ENCODE measurements at places on chromosomes 7 and 10. TPM values are rescaled to one million over a fixed set of nuclear protein-coding genes. Genes with fewer than 3 reads are reported as not detected.
A peak's percentile ranks its signal among the peaks of the same experiment; 100 is the strongest.

DNA sequence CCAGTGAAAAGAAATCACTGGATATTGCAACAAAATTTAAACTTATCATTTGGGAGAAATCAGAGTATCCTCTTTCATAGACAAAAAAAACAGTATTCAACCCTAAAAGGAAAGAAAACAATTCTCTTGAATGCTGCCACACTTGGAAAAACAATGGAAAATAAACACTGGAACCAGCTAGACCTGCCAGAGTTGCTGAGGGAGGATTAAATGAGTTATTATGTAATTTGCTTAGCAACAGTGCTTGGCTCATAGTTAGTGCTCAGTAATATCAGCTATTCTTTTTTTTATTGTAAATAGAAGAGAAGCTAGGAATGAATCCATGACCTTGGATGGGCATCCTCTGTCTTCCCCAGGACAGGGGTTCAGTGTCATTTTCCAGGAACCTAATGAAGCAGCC lies 11.0 kb upstream of the ZNF273 start:
- no peak for DNase-seq

DNA sequence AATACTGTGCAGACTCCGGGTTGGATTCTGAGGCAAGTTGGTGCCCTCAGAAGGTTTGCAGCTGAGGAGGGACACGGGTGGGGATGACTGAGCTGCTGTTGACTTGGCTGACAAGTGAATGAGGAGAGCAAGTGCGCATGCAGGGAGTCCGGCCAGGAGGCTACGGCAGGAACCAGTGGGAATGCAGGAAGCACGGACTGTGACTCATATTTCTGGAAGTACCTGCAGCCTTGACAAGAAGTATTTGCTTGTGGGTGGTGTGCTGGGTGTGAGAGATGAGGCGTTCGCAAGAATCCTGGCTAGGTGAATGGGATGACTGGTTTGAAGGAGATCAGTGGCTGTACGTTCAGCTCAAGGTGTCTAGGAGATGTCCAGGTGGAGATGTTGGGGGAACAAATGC lies 30.8 kb upstream of the FXYD4 start:
- no peak for DNase-seq

DNA sequence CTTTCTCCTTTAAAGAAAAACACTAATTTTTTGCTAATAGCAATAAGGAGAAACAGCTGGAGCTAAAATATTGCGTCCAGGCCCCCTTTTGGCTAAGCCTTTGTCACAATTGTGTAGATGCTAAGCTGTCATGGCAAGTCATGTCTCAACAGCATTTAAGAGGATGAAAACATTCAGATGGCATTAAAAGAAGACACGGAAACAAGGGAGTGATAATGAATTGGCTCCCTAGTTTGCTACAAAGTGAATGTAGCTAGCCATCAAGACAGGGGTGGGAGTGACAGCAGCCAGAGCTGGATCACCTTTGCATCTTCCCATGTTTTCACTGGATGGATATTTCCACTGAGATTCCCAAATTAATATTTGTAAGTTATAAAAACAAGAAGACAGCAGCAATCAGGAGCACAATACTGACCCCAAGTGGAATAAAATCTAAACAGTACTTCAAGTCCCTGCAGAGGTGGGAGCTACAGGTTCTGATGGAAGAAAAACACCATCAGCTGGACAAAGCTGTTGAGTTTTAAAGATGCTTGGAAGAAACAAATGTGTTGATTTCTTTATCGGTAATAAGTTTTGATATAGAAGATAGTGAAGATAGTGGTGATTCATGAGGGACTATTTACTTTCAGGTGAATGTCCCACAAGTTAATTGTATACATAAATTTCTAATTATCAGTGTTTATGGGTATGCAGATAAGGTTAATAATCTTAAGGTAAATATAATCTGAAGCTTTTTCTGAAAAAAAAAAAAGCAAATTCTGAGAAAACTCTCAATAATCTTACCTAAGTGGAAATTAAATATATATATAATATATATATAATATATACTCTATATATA lies 129.4 kb downstream of the SLC16A9 start:
- DNase-seq = peak; percentile 70

SMO gene
- 37.1 TPM for total RNA-seq

LRRC61 gene
- 6.3 TPM for total RNA-seq

OR9A2 gene
- 0.41 TPM for total RNA-seq

DNA sequence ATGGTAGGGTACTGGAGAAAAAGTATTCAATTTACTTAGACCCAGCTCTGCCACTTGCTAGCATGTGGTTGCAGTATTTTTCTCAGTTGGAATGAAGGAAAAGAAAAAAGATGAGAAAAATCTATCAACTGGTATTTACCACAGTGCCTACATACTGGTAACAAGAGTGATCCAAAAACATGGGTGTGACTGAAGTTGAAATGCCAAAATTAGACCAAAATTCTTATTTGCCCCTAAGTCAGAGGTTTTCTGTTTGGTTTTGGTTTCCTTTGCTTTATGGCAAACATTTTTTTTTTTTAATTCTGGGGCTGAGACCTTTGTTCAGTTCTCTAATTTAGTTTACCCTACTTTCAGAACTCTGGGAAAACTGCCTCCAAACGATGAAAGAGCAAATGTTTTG lies 12.3 kb downstream of the HYCC1 start:
- DNase-seq = no peak

PCLO gene
- 2.7 TPM for total RNA-seq

OPN1SW gene
- total RNA-seq = not detected

GRCh38 chr10:4086131-4086898 lies 301.3 kb upstream of the KLF6 start:
- DNase-seq = peak; percentile 61

DNA sequence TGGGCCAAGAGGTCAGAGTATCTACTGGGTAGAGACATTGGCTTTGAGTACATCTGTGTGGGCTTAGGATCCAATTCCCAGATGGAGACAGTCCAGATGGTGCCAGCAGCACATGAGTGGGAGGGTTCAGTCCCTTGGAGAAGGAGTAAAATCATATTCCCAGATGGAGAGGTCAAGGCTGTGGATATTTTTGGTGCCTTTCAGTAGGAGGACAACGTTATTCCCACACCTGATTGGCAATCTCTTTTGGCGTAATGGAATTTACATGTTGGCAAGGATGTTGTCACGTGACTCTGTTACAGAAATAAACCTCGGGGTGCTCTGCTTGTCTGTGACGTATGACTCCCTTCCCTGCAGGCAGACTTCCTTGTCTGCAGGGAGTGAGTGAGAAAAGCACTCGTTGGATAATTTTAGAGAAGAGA lies 27.6 kb downstream of the NPS start:
- DNase-seq = peak; percentile 42

AUTS2 gene
- total RNA-seq = 40.0 TPM

SPDYE2 gene
- not detected for total RNA-seq

DNA sequence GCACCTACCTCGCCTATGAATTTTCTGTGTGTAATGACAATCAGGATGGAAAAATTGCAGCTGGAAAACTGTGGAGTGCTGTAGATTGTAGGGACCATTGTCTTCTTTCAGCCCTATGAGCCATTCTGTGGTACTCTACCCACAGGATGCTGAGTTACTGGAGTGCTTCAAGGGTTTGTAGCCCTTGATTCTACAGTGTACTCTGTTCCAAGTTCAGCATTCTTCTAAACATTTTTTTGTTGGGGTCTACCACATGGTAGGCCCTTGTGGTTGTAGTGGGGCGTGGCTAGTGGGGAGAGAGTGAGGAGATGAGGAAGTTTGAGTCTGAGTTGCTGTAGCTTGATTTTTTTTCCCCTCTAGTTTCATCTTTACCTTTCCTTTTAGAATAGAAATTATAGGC lies 33.5 kb downstream of the REEP3 start:
- DNase-seq = no peak

DNA sequence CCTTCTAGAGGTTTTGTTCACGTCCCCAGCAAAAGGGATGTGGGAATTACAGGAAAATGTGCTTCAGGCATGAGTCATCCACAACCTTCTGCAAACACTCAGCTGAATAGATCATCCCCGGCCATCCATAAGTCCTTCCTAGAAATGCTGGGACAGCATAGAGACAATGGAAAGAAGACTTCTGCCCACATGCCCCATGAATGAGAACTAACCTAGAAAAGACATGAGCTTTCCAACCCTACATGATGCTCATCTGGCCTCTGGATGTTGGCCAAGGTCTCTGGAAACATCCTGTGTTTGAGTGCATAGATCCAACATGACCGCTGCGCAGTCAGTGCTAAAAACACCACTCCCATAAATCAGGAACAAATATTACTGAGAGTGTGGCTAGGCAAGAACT lies 277.5 kb downstream of the PLXNA4 start:
- no peak for DNase-seq

MKI67 gene
- total RNA-seq = 24.8 TPM

DNA sequence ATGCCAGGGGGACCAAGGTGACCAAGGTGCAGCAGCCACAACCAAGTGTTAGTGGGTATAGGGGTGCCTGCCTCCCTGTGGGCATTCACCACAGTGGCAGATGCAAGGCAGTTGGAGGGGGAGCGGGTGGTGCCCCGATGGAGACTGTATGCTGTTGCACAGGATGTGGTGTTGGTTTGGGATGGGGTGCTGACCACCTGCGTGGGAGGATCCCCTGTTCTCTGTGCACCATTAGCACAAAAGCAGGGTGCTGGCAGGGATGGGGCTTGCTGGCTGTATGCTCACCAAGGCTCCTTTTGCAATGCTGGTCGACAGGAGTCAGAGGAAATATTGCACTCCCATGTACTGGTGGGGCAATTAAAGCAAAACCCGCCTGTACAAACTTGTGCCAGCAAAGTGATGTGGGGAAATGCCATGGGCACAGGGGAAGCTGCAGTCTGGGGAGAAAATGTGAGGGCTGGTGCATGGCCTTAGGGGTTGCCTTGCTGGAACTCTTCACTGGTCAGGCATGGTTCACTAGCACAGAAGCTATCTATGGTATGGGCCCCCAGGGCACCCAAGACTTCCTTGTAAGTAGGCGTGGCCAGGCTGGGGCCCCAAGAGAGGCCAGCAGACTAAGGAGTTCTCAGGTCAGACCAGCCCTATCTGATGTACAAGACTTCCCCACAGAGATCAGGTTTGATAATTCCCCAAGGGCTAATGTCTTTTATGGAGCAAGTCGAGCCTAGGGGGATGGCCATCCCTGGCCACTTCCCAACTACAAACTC lies 51.9 kb upstream of the GNAT3 start:
- no peak for DNase-seq

- DNase-seq = no peak
Observed at GRCh38 chr10:43778571-43778970, 129.9 kb upstream of the ZNF32 start.

DNA sequence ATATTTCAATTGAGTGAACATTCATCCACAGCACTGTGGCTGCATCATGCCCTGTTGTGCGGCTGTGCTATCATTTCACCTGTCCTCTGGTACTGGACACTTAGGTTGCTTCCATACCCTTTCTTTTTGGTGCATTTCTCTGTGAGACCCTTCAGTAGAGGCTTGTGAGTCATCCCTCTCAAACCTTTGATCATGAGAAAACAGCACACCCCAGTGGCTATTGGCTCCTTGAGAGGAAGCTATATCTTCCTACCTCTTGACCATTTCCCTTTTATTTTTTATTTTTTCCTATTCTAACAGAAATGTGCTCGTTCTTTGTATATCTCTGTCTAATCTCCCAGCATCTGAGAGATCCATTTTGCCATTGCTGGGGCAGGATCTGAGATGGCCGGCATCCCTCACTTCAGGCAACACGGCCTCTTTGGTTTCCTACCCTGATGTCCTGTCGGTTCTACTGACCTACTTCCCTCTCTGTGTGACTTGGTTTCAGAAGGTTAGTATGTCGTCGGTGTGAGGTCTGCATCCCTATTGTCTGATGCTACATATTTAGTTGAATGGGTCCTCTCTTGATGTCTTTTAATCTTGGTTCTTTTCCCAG lies 23.8 kb upstream of the PIK3AP1 start:
- DNase-seq = no peak

- no peak for DNase-seq
Observed at GRCh38 chr7:2437136-2437535, 33.7 kb downstream of the CHST12 start.

DNA sequence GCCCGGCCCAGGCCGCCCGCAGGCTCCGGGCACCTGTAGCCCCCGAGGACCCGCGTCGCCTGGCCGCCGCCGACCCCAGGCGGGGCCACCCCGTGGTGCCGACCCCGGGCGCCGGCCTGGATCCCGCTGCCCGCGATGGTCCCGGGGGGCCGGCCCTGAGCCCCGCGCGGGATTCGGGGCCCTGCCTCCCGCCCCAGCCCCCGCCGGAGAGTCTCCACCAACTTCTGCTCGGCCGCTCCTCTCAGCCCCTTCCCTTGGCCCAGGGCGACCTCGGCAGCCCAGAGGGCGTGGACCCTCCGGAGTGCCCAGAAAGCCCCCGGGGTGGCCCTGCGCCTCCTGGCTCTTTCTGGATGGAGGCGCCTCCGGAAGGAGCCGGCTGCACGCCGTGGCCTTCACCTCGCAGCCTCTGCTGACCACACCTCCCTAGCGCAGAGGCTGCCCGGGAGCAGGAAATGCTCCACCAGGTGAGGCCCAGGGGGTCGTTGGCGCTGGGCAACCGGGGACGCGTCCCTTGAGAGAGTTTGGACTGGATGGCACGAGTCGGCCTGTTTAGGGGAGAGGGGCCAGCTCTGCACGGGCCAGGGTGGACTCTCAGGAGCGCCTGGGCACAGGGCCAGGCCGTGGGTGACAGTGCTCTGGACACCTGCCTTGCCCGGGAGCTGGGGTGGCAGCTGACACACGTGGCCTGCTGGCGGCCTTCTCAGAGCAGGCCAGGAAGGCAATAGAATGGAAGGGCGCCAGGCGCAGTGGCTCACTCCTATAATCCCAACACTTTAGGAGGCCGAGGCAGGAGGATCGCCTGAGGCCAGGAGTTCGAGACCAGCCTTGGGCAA lies 529 bp downstream of the ZNF853 start:
- DNase-seq = peak; percentile 50

DNA sequence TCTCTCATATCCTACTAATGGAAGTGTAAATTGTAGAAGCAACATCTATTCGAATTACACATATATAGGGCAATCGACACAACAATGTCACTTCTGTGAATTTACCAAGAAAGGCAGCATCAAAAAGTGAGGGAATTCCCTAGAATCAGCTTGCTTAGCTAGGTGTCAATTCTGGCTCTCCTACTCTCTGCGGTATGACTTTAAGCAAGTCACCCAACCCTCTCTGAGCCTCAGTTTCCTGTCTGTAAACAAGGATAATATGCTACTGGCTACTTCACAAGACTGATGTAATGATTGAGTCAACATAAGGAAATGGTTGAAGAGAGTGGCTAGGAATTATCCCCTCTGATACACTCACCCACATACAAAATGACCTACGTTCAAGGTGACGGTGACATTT lies 19.4 kb downstream of the CCDC6 start:
- no peak for DNase-seq
